Stimulated activated CD8-positive, alpha-beta memory T cell treated with anti-CD3 and anti-CD28 coated beads, Interleukin-12 subunit alpha, Interleukin-12 subunit beta, amount 100 ng/mL, for 4 hours (primary cell): ENCODE measurements at places on chromosomes 3 and 15.

- DNase-seq = no peak
Measured at GRCh38 chr3:116029266-116029665, 406.0 kb downstream of the GAP43 start.

- no peak for DNase-seq
Measured at GRCh38 chr3:12345141-12345561, 56.3 kb downstream of the PPARG start.

DNA sequence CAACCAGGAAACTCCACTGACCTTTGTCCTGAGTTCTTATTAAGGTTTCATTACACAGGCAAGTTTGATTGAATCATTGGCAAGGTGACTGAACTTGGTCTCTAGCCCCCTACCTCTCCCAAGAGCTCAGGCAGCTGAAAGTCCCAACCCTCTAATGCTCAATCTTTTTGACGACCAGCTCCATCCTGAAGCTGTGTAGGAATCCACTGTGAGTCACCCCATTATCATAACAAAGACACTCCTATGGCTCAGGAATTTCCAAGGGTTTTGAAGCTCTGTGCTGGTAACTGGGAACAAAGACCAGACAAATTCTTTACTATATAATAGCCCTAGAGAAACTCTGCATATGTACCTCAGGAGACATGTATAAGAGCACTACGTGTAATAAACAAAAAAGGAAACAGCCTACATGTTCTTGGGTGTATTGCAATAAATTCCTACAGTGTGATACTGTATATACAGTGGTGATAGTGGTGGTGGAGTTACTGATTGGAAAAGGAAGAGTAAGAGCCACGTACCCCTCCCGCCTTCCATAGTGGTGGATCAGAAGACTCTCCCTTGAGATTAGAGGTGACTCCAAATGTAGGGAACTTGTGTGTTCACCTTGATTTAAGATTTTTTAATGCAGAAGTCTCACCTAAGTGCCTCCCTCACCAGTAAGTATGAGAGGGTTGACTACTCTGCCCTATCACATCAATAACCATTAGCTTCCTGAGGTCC is 116.6 kb downstream of the ST8SIA2 start:
- no peak for DNase-seq

- DNase-seq = no peak
Measured at GRCh38 chr3:134655706-134656105, 4.9 kb upstream of the KY start.

- DNase-seq = no peak
Measured at GRCh38 chr3:114151091-114151490, 27.8 kb downstream of the DRD3 start.

GRCh38 chr15:69433831-69434230 is 18.8 kb upstream of the RPLP1 start:
- no peak for DNase-seq

GRCh38 chr3:72301779-72302178 is 516.8 kb upstream of the PROK2 start:
- DNase-seq = no peak

GRCh38 chr3:21587894-21588293 is 163.1 kb downstream of the ZNF385D start:
- no peak for DNase-seq

- DNase-seq = no peak
Measured at GRCh38 chr3:45143673-45144671, 2.2 kb downstream of the CDCP1 start.
